ENCODE measurements at places on chromosomes 1 and 21. TPM values are rescaled to one million over a fixed set of nuclear protein-coding genes. Genes with fewer than 3 reads are reported as not detected.

The PADI4 gene
- total RNA-seq, result not detected

The VANGL2 gene
- total RNA-seq, result 0.46 TPM

The KRTAP19-3 gene
- not detected for total RNA-seq

The CASQ2 gene
- total RNA-seq, result not detected

The ANKRD65 gene
- total RNA-seq, result 0.39 TPM

The GLMP gene
- total RNA-seq, result 85.1 TPM

The OR10J1 gene
- not detected for total RNA-seq

The PGBD5 gene
- 0.20 TPM for total RNA-seq

The BSND gene
- total RNA-seq, result not detected

The S100A16 gene
- 247 TPM for total RNA-seq

The LDLRAD1 gene
- total RNA-seq, result not detected

The CA14 gene
- not detected for total RNA-seq

The TRIM17 gene
- total RNA-seq, result 0.07 TPM

The TMEM79 gene
- total RNA-seq, result 2.6 TPM

The PRR9 gene
- 0.23 TPM for total RNA-seq

The PTAFR gene
- 0.03 TPM for total RNA-seq

The LCE6A gene
- total RNA-seq, result not detected

The LENEP gene
- 0.33 TPM for total RNA-seq

The CHI3L1 gene
- 1.1 TPM for total RNA-seq

The LHX8 gene
- not detected for total RNA-seq

The UAP1 gene
- 161 TPM for total RNA-seq

The UTS2 gene
- total RNA-seq, result not detected

The FRRS1 gene
- 10.0 TPM for total RNA-seq

The PIGM gene
- total RNA-seq, result 5.5 TPM

The IGSF21 gene
- not detected for total RNA-seq

The RCAN1 gene
- 438 TPM for total RNA-seq

The G0S2 gene
- total RNA-seq, result 7.8 TPM

The FCN3 gene
- not detected for total RNA-seq

The LIN28A gene
- total RNA-seq, result not detected

The FAM229A gene
- total RNA-seq, result 0.98 TPM

The C1QTNF12 gene
- 2.2 TPM for total RNA-seq

The FAM110D gene
- total RNA-seq, result not detected

The PGLYRP4 gene
- not detected for total RNA-seq
